ENCODE measurements at places on chromosomes 11 and 22.

GRCh38 chr11:106482917-106483785 is 405.7 kb downstream of the AASDHPPT start:
- DNase-seq = no peak

DNA sequence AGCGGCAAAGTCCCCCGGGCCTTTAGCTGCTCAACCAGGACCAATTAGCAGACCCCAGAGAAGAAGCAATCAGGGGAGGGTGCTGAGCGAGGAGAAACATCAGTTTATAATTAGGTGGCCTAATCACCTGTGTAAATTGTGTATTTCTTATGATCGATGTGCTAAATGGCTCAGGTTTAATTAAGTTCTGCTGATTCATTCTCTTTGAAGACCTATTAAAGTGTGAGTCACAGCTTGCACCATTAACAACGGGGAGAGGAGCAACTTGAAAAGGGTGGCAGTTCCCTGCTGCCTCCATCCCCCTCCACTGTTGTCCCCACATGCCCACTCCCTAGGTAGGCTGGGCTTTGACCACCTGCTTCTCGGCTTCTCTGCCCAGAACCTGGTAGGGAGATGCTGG is 10.7 kb downstream of the ISX start:
- no peak for DNase-seq

DNA sequence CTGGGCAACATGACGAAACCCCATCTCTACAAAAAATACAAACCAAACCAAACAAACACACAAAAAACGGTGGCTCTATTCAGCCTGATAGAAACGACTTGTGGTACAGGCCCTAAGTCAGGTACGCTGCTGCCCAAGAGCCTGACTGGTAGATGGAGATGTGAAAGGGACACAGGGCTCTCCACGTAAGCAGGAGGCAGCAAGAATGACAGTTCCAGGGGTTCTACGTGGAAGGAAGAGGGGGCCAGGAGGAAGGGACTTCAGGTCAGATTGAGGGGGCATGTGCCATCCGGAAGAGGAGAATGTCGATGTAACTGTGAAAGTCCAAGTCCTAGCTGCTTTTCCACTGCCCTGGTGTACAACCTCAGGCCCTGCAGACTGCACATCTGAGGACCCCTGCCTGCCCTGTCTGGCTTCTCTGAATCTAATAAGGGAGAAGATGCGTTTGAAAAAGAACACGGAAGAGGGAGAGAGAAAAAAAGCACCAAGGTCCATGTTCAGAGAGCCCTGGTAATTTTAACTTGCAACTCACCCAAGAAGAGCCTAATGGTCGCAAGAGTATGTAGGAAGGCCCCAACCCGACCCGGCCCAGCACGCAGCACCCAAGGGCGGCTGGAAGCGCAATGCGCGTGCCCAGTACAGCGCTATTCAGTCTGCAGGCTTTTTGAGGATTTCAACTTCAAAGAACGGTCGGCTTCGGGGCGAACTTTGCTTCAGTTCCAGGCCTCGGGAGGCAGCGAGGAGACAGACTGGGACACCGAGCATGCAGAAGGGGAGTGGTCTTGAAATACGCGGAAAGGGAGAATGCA is 909 bp upstream of the ZNRD2 start:
- no peak for DNase-seq

- no peak for DNase-seq
Measured at GRCh38 chr11:44852952-44853351, 97.7 kb downstream of the TP53I11 start.

DNA sequence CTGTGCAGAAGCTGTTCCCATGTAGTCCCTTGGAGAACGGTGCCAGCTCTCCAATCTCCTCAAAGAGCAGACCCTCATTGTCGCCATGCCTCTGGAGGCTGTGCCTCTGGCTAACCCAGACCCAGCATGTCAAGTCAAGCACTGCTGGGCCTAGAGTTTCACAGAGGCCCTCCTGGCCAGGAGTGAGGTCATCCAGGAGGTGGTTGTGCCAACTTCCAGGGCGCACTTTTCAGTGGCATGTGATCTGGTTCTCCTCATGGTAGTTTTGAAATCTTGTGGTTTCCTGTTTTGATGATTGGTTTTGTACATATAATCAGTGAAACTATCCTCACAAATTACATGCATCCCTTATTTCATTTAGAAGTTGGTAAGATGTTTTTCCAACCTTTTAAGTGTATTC is 78.9 kb downstream of the PPFIBP2 start:
- DNase-seq = no peak

- no peak for DNase-seq
Measured at GRCh38 chr11:81224396-81224795, 1509.3 kb downstream of the FAM181B start.

GRCh38 chr11:20022363-20023081 is 137.8 kb downstream of the DBX1 start:
- no peak for DNase-seq

GRCh38 chr11:69893631-69894030 is 74.4 kb upstream of the FGF3 start:
- DNase-seq = no peak

DNA sequence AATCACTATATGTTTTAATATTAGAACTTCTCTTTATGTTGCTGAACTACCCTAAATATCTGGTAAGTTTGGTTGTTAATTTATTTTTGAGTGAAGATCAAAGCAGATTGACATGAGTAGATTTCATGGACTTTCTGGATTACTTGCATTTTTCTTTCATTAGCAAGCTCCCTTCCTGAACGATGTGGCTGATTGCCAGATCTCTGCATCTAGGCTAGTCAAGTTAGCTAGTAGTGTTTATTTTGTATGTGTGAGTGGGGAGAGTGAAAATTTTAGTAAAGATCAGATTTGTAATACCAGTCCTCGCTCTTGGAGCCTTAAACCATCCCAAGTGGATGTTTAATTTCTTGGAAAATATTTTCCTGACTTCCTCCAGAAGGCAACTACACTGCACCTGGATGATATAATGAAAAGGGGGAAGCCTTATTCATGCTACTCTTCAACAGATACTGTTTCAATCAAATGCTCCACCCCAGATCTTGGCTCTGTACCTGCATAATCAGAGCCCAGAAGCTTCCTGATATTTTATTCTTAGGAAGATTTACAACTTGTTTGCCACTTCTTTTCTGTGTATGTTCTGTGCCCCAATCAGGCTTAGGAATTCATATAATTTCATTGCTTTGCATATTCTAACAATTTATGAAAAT is 143.2 kb upstream of the GRIA4 start:
- DNase-seq = no peak

DNA sequence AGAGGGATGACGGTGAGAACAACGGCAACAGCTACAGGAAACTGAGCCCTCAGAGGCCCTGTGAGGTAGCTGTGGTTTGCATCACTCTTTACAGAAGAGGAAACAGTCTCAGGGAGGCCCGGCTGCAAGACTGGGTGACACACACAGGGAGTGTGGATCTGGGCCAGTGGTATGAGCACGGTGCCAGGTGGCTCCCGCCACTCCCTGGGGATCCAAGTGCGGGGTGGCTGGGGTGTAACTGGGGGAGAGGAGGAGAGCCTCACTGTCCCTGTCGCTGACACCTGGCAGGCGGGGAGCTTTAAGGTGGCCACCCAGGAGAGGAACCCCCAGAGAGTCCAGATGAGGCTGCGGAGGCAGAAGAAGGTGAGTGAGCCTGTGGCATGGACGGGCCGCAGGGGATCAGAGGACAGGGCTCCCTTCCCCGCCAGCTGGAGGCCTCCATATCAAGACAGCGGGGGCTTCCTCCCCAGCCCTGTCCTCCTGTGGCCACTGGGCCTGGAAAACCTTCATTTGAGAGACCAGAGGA is 5.6 kb downstream of the RGL4 start:
- DNase-seq = no peak

DNA sequence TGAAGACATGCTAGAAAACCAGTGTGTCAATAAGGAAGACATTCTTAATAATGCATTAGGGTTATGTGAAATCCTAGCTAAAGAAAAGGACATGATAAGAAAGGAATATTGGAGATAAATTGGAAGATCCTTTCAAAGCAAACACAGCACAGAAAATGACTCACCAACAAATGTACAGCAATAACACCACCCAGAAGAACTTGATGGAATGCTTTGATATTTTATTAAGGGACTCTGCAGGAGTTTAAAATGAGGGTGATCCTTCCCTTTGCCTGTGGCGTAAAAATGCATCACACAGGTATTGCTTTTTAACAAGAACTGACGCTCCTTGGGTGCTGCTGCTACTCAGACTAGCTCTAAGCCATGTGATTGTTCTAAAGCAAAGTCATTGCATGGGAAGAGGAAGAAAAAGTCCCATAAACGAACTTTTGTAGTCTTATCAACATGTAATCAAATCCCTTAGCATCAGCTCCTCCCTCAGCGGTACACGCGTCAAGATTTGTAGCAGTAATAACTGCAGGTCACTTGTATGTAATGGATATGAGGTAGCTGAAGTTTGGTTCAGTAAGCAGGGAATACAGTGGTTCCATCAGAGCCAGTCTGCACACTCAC is 48.4 kb upstream of the EED start:
- no peak for DNase-seq
